ENCODE measurements at places on chromosomes 11 and 22. TPM values are rescaled to one million over a fixed set of nuclear protein-coding genes. Genes with fewer than 3 reads are reported as not detected.

Gene ZNF408
- total RNA-seq, result 12.4 TPM

Gene OR5A2
- not detected for total RNA-seq

Gene HPX
- total RNA-seq, result 1.5 TPM

Gene PLAAT5
- total RNA-seq, result 1.8 TPM

Gene GLYAT
- total RNA-seq, result not detected

Gene SLC22A8
- not detected for total RNA-seq

Gene SLC17A6
- not detected for total RNA-seq

Gene RHOG
- 173 TPM for total RNA-seq

Gene TNNI2
- total RNA-seq, result not detected

Gene OR4A47
- not detected for total RNA-seq

Gene NCR3LG1
- 0.69 TPM for total RNA-seq

Gene CABP4
- 13.2 TPM for total RNA-seq

Gene CCDC116
- total RNA-seq, result not detected

Gene TMEM191C
- 4.1 TPM for total RNA-seq

Gene SLC22A9
- not detected for total RNA-seq

Gene TMEM86A
- total RNA-seq, result 4.8 TPM

Gene NNMT
- total RNA-seq, result not detected

Gene DEFB131B
- not detected for total RNA-seq

Gene MLC1
- total RNA-seq, result 1.1 TPM

Gene APOL5
- not detected for total RNA-seq

Gene GAB2
- total RNA-seq, result 15.7 TPM

Gene GAL3ST3
- not detected for total RNA-seq

Gene LDHAL6A
- total RNA-seq, result not detected

Gene SDHAF2
- total RNA-seq, result 36.7 TPM

Gene TIMM10B
- total RNA-seq, result 49.8 TPM

Gene UBQLNL
- 0.32 TPM for total RNA-seq

Gene MCM5
- 59.7 TPM for total RNA-seq

Gene TRIM49D1
- not detected for total RNA-seq

Gene OR4D5
- not detected for total RNA-seq

Gene EMSY
- total RNA-seq, result 43.4 TPM

Gene CRYBA4
- total RNA-seq, result not detected

Gene PAX6
- total RNA-seq, result not detected

Gene SULT4A1
- total RNA-seq, result not detected

Gene C11orf87
- total RNA-seq, result not detected

Gene C11orf91
- not detected for total RNA-seq

Gene PRODH
- total RNA-seq, result not detected

Gene LINC01488
- not detected for total RNA-seq

Gene IPO7
- total RNA-seq, result 67.9 TPM

Gene ACP2
- total RNA-seq, result 19.0 TPM

Gene MMP27
- not detected for total RNA-seq

Gene HTR3B
- total RNA-seq, result not detected

Measured in CD4-positive, CD25-positive, alpha-beta regulatory T cell (primary cell).